NCI-H1436 treated with DMSO at 0.1 percent for 48 hours (cell line): ENCODE measurements at places on chromosomes 2 and 18.
A peak's percentile ranks its signal among the peaks of the same experiment; 100 is the strongest.

- no peak for DNase-seq
Measured at GRCh38 chr2:64852771-64853241, 136.4 kb upstream of the SLC1A4 start.

DNA sequence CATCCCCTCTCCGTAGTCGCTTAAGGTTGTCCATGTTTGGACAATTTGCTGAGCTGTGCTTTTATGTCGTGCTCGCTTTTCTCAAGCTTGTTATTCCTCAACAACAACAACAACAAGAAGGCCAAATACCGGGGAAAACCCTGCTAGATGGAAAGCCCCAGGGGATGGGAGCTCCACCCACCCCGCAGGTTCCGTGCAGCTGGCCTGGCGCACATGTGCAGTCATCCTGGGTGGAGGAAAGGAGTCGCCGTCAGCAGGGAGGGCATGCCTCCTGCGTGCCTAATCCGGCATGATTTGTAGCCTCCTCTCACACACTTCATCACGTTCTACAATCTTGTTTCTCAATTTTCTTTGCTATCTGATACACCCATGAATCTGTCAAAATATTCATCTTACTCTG, 87.4 kb upstream of the SALL3 start:
- DNase-seq = no peak

DNA sequence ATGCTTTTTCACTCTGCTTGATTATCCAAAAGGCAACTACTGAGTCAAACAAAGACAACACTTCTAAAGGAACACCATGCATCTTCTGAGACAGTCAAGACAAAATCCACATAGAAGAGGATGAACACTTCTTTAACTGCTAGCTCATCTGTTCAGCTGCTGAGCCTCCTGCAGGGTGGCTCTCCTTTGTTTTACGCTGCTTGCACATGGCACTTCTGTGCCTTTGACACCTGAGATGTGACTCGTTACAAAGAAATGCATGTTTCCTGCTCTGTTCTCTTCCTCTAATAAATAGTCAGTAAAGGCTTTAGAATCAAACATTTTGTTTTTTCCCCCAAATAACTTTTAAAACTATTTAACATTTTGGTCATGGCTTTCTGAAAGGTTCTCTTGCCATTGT, 1129.4 kb downstream of the TDRD15 start:
- DNase-seq = no peak

- DNase-seq = no peak
Measured at GRCh38 chr2:68589963-68590362, 53.4 kb upstream of the PROKR1 start.

DNA sequence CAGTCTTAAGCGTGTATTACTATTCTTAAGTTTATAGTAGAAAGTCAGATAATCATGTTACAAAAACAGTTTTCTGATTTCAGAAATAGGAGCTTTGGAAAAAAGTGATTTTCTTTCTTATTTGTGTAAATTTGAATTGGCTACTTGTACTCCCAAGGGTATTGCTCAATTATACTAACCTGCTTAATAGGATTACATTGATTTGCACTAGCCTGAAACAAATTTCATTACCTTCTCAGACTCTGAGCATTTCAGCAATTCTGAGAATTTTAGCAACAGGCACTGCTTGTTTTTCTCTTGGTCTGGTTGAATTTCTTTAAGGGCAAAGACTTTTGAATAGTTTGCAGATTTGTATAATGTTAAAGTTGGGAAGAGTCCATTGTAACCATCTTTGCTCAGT, 87.2 kb upstream of the NXPH2 start:
- no peak for DNase-seq

DNA sequence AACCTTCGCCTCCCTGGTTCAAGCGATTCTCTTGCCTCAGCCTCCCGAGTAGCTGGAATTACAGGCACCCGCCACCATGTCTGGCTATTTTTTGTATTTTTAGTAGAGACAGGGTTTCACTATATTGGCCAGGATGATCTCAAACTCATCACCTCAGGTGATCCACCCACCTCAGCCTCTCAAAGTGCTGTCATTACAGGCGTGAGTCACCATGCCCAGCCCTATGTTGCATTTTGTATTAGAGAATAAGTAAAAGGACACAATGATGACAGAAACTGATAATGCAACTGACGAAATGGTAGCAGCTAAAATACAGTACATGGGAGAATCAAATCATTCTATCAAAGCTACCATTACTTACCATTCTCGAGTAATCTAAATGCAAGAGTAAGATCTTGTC, 276.7 kb downstream of the DSEL start:
- DNase-seq = no peak

DNA sequence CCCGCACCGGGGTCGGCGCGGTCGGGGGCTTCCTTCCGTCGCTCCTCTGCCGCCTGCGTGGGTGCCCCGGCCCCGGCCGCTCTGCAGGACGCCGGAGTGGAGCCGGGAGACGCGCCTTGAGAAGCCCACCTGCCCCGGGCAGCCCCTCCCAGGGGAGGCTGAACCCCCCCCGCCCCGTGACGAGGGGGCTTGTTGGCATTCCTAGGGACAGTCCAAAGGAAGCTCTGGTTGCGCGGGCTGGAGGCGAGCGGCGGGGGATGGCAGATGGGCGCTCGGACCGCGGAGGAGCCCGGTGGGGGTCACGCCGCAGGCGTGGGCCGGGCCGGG, 133.5 kb upstream of the MGAT5 start:
- DNase-seq = no peak

DNA sequence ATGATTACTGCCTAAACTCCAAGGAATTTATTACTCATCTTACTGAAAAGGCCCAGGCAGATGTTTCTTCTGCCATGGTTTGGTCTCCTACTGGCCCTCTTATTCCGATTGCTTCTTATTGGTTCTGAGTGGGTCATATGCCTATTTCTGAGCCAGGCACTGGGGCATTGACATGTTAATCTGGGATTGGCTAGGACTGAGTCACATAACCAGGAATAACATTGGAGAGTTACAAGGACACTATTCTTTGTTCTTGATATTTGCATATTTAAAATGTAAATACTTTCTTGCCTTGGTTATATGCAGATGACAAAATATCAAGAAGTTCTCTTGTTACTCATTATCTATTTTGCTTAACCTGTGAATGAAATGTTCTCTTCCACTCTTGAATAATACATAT, 534.4 kb upstream of the SLC39A10 start:
- DNase-seq = no peak

- DNase-seq = no peak
Measured at GRCh38 chr2:128593879-128594650, 275.4 kb upstream of the HS6ST1 start.

DNA sequence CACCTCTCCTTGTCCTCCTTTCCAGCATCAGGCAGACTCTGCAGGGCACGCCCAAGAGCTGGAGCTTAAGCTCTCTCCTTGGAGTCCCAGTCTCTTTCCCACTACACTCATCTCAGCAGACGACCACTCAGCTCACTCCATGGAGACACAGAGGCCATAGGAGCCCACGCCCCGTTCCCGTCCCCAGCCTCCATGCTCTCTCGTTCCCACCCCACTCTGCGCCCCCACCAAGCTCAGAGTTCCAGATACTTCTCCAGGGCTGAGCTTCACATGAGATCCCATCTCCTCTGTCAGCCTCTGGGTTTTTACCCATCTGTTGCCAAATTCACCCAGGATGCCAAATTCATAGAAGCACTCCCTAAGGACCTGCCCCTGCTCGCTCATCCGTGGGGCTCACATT, 87.3 kb downstream of the MALT1 start:
- DNase-seq = no peak

DNA sequence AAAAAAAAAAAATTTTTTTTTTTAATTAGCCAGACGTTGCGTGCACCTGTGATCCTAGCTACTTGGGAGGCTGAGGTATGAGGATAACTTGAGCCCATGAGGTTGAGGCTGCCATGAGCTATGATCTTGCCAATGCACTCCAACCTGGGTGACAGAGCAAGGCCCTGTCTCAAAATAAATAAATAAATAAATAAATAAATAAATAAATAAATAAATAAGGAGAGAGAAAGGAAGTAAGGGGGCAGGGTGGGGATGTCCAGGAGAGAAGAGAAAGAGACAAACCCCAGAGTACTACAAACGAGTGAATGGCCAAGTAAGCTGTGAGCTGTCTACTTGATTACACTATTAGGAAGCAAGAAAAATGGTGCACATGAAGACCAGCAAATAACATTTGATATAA, 7.7 kb upstream of the PMAIP1 start:
- no peak for DNase-seq

- no peak for DNase-seq
Measured at GRCh38 chr2:85307527-85307897, 20.3 kb downstream of the TGOLN2 start.

GRCh38 chr2:32495139-32495538, 132.7 kb upstream of the TTC27 start:
- no peak for DNase-seq

- DNase-seq = no peak
Measured at GRCh38 chr18:64365106-64365505, 216.2 kb upstream of the LINC00305 start.

GRCh38 chr2:216539791-216540241, 41.2 kb downstream of the RPL37A start:
- DNase-seq = peak; percentile 80

DNA sequence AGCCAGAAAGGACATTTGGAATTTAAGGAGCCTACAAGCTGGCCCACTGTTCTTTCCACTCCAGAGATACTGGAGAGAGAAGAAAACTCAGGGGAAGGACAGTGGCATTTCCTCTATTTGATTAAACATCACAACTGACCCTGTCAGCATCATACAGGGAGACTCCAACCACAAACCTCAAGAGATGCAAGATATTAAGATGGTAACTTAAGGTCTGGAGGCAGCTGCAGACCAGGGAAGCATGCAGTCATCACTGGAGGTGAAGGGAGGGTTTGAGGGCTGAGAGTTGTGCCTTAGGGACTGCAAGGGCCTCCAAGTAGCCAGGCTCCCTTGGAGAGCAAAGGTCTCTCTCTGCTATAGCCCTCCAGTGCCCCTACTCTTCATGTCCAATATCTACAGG, 67.4 kb downstream of the RNF152 start:
- no peak for DNase-seq

- no peak for DNase-seq
Measured at GRCh38 chr2:160736148-160737028, 242.8 kb upstream of the RBMS1 start.

GRCh38 chr2:123051136-123051535, 974.0 kb upstream of the CNTNAP5 start:
- DNase-seq = no peak

- no peak for DNase-seq
Measured at GRCh38 chr2:186044761-186045160, 306.2 kb downstream of the FSIP2 start.

GRCh38 chr2:162490052-162490717, 146.3 kb downstream of the GCA start:
- DNase-seq = no peak

- no peak for DNase-seq
Measured at GRCh38 chr2:226491112-226491511, 308.5 kb downstream of the IRS1 start.

DNA sequence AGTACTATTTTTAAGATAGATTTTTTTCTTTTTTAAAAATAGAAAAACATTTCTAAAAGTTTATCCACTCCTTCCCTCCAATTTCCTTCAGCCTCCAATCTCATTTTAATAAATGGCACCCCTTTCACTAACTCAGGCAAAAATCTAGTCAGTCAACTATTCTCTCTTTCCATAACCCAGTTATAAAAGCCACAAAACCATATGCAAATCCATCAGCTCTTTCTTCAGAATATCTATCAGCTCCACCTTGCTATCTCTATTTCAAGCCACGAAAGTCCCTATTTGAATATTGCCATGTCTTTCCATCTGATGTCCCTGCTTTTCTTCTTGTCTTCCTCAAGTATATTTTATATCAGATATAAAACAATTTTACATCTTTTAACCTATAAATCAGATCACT, 397.1 kb downstream of the ERBB4 start:
- DNase-seq = no peak
